ENCODE measurements at places on chromosomes 2 and 18.

DNA sequence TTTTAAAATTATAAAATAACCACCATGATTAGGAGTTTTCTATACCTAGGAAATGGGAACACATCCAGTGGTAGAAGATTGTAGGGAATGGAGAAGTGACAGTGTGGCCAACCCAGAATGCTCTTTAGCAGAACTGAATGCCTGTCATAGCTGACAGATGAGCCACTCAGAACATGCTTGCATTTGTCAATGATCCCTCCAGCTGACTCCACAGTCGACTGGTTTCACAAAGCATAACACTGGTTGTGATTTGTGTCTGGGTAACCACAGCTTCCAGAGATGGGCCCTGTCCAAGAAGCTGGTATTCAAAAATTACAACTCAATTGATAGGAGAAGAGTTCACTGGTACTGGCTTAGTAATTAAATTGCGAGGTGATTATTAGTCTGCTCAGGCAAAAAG lies 9.0 kb upstream of the CTIF start:
- DNase-seq: peak; percentile 55

GRCh38 chr2:70367722-70368323 lies 66.0 kb upstream of the FAM136A start:
- DNase-seq: no peak

DNA sequence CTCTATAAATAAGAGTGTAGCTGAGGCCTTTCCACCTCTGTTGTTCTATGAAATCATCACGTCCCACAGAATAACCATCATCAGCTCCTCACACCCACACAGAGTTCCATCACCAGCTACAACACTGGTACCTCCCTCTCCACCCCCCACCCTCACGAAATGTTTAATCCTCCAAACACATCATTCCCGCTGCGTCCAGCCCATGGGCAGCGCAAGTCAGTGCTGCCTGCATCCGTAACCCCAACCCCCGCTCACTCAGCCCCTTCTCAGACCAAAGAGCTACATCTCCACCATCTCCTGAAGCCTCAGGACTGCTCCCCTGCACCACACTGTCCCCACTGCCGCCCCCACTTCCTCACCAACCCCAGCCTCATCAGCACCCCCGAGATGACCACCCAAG lies 19.4 kb downstream of the DNMT3A start:
- no peak for DNase-seq

DNA sequence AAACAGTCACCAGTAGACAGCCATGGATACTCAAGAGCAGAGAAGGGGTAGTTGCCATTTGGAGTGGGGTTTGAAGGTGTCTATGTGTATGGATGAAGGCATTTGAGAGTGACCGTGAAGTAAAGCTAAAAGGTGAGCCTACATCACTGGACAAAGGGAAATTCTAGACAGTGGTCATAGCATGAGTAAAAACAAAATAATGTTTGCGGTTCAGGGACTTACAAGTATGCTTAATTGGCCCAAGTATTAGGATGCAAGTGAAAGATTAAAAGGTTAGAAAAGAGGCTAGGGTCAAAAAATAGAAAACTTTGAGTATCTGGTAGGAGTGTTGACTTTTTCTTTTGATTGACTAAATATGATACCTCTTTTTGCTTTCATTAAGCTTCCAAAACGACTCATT lies 238.1 kb upstream of the SLC8A1 start:
- DNase-seq: no peak

GRCh38 chr2:229825476-229825875 lies 96.3 kb downstream of the TRIP12 start:
- DNase-seq: no peak

DNA sequence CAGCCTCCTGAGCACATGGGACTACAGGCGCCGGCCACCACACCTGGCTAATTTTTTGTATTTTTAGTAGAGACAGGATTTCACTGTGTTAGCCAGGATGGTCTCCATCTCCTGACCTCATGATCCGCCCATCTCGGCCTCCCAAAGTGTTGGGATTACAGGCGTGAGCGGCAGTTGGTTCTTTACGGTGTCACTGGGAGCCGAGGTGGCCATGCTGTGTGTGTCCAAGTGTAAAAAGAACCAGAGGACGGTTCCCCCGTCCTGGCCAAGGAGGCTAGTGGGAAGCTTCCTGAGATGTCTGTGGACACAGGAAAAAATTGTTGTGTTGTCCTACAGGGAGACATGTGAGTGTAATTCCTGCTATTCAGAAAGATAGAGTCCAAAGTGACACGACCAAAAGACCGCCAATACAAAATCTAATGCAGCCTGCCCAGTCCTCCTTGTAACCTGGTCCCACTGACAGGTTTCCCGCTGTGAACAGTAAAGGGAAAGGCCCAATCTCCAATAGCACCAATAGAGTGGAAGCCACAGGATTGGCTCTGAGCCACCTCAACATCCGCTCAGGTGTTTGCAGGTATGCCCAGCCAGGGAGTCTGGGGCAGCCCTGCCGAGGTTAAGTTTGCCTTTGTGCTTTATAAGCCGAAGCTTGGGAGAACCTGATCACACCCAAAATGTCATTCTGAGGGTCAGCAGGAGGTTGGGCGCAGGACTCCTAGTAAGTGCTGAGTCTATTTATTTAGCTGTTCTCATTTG lies 40.6 kb downstream of the NCK2 start:
- no peak for DNase-seq

- no peak for DNase-seq
Observed at GRCh38 chr2:112239862-112240261, 15.0 kb downstream of the ZC3H8 start.

DNA sequence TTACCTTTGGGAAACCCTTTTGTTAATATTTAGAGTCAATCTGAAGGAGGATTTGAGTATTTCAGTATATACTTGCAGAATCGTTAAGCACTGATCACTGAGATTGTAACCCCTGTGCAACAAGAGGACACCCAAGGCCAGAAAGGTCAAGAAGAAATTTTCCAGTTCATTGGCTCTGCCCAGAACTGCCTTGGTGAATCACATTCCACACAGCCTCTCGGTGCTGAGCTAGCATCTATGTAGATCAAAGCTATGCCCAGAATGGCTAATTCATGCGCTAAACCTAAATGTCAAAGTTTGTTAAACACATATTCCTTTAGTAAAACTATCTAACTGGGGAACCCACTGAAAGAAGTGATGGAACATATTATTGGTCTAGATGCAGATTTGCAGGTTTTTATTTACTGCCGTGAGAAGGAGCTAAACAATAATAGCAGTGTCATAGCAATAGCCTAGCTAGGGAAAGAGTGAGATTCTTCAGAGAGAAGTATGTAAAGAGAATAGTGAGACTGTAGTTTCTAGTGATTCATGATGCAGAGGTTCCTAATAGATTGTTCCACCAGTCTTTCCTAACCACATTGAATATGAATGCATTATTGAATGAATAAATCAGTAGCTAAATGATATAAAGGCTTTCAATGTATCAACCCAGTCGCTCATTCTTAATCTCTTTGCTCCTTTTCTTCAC lies 423.2 kb upstream of the CRIM1 start:
- DNase-seq: no peak

GRCh38 chr2:132373391-132374135 lies 43.0 kb upstream of the GPR39 start:
- no peak for DNase-seq

GRCh38 chr2:40034198-40034597 lies 255.1 kb upstream of the THUMPD2 start:
- DNase-seq: peak; percentile 95

- DNase-seq: peak; percentile 11
Observed at GRCh38 chr2:203722411-203722810, 16.0 kb downstream of the CD28 start.

GRCh38 chr2:181998041-181998835 lies 12.6 kb downstream of the PPP1R1C start:
- no peak for DNase-seq

GRCh38 chr2:64675860-64676259 lies 22.1 kb upstream of the SERTAD2 start:
- DNase-seq: no peak

- no peak for DNase-seq
Observed at GRCh38 chr2:16817305-16818202, 151.9 kb upstream of the CYRIA start.

DNA sequence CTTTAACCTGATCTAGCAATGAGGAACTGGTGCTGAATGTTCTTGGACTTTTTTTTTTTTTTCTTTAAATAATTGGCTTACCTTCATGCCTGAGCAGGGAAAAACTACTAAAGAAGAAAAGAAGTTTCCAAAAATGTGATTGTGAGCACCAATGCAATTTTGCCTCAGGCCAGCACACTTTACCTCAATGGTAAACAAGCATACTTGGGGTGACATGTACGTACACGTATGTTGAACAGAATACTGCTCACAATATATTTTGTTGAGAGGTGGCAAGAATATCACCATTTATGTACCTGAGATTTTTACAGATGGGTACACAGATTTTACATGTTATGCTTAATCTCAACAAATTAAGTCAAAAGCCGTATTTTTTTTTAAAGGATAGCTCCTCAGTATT lies 144.3 kb downstream of the FIGN start:
- DNase-seq: no peak

- no peak for DNase-seq
Observed at GRCh38 chr2:207530160-207531031, 634 bp downstream of the CREB1 start.

- DNase-seq: no peak
Observed at GRCh38 chr2:240435948-240436682, 652 bp downstream of the GPC1 start.

Data from HS-5 (cell line).